ENCODE measurements at places on chromosomes 2 and 18.

DNA sequence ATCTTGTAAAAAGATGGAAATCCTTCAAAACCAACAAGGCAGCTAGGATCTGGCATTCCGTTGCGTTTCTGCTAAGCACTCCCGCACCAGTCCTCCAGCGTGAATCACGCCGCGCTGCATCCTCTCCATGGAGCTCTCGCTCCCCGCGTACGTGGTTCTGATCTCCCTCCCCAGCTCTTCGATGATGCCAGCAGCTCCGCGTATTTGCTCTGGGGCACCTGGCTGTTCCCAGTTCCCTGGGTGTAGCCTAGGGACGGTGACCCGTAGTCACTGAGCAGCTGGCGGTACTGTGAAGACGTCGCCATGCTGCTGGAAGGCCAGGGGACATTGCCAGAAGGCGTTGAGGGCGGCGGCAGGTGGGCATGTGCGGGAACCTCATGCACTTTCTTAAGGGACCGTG is 407.5 kb downstream of the RNF144A start:
- no peak for DNase-seq

DNA sequence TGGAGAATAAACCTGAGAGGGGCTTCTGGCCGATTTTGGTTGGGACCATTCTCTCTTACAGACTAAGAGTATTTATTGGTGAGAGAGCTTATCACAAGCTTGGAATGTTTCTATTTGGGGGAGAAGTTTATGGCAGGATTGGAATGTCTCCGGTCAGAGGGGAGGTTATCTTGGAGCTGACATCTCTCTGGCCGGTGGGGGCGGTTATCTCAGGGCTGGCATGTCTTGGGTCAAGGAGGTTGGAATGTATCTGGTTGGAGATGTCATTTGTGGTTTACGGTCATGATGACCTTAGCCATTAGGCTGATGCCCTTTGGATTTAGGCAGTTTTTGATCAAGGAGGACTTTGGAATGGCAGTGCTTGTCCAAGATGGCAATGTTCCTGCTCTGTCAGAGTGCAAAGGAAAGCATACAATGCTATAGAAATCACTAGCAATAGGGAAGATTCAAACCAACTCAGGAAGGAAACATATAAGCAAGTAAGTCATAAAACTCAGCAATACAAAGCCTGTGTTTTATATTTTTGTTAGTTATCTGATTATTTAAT is 362.4 kb upstream of the LRATD1 start:
- no peak for DNase-seq

- DNase-seq, result no peak
These were observed 9.1 kb downstream of the KLF7 start for GRCh38 chr2:207156451-207157161.

- no peak for DNase-seq
These were observed 1.6 kb upstream of the PUM2 start for GRCh38 chr2:20352230-20352578.
